Vagina (tissue), 2 donors: ENCODE measurements at places on chromosomes 4 and X.

GRCh38 chr4:34731070-34731469, 1513.2 kb downstream of the ARAP2 start:
- no peak for DNase-seq

DNA sequence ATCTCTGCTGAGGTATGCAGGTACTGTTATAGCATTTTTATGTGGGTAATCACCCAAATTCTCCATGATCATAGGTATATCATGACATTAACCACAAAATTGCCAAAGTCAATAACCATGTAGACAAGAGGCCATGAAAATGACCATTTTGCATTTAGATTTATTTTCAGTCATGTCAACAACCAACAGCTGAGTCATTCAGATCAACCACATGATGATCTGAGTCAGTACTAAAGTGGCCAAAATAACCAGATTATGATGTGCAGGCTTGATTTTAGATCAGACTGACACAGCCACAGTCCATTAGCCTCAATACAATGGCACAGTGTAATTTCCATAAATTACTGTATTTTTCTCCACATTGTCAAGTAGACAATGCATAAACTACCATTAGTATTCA, 240.5 kb downstream of the GRIA3 start:
- DNase-seq, result no peak

GRCh38 chr4:185280608-185281007, 71.2 kb downstream of the SNX25 start:
- DNase-seq, result no peak

- DNase-seq, result no peak
Measured at GRCh38 chr4:145452447-145453162, 29.0 kb upstream of the SMAD1 start.

DNA sequence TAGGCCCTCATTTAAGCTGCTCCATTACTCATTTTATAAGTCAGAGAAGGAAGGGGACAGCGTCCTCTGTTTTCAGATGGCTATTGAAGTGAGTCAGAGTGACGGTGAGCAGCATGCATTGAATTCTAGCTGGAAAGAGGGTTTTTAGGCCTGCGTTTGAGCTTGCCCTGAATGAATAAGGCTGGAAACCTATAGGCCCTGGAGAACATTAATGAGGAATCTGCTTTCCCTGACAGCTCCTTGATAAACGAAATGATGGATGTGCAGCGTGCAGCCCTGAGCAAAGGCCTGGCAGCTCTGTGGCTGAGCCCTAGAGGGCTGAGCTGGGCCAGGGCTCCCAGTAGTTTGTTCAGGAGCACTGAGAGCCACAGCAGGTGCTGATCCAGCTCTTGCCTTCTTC, 33.4 kb downstream of the TBL1X start:
- no peak for DNase-seq

- DNase-seq, result no peak
Measured at GRCh38 chr4:175657571-175657970, 154.5 kb downstream of the GPM6A start.

GRCh38 chrX:139933904-139934303, 1.1 kb upstream of the ATP11C start:
- no peak for DNase-seq

GRCh38 chrX:126030021-126030420, 136.1 kb downstream of the DCAF12L2 start:
- DNase-seq, result no peak

GRCh38 chrX:133151336-133151735, 54.4 kb upstream of the USP26 start:
- no peak for DNase-seq

DNA sequence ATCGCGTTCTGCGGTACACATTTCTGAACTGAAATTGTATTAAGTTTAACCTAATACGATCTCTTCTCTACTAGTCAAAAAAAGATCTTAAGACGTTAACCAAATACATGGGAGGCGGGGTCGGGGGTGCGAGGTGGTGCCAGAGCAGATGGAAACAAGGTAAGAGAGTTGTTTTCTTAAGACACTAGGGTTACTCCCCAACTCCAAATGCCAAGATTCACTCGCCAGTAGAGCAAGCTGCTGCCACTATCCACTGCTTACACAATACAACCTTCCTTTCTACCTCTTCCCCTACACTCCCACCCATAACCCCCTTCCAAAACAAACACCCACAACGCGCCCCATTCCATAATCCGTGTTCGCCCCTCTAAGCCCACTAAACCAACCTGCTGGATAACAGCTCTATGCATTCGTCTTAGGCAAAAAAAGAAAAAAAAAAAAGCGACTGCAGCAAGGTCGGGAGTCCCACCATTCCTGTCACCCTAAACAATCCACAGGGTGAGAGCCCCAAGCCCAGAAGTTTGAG, 1.3 kb downstream of the LCORL start:
- no peak for DNase-seq

DNA sequence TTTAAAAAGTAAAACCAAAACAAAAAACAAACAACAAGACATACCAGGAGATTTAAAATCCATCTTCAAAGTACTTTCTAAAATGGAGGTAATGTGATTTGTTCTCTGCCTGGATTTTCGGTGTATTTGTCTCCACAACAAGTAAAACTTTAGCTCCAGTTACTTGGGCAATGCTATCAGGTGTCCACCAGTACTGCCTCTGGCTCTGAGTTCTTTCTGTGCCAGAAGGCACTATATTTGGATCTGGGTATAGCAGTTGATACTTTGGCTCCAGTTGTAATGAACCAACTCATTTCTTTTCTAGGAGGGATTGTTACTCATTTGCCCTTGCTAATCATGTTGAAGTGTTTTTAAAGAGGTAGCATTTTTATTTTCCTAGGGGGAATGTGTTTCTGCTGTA, 9.5 kb upstream of the PDLIM5 start:
- DNase-seq, result no peak

DNA sequence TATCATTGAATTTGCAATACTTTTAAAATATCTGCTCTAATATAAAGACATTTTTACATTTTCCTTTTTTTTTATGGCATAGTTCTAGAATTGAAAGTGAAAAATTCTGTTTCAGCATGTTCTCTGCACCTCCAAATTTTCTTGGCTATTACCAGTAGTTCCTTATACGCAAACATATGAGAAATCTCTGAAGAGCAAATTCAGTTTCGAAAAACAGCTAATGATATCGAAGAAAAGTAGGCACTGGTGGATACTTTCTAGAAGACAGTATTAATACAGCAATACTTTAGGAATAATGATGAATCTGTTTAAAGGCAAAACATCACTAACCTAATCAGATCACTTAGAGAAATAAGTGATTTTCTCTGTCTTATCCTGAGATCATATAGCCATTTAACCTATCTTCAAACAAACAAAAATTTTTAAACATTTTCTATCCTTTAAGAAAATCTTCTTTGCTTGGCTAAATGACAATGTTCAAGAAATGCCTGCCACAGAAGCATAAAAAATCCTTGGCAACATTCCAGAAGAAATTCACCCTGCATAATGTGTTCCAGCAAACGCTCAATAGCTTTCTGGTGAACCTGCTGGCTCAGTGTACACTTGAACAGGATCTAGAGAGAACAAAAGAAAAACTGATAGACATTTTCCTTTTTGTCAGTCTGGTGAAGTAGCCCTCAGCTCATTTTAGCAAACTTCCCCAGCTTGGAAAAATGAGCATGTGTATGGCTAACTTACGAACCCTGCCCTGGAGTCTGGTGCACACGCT, 51.2 kb upstream of the KLF3 start:
- DNase-seq, result no peak

GRCh38 chr4:125719987-125720386, 405.2 kb downstream of the FAT4 start:
- no peak for DNase-seq

DNA sequence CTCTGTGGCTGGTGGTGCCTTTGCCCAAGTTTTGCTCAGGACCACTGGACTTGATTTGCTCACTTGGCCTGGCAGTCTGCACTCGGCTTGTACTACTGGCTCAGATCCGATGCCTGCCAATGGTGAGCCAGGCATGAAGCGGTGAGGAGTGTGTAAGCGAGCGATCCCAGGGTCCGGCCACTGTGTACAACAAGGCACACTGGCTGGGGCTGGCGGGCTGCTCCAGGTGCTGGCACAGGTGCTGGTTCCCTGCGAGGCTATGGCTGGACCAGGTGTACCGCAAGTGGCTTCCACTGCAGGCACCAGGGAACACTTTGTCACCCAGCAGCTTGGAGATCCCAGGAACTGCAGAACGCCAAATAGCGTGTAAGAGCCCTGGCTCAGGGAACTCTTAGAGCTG, 329.7 kb downstream of the CCSER1 start:
- no peak for DNase-seq

GRCh38 chr4:101262683-101263082, 84.6 kb downstream of the PPP3CA start:
- no peak for DNase-seq

GRCh38 chrX:47482065-47482511, 934 bp downstream of the ZNF41 start:
- DNase-seq, result no peak

DNA sequence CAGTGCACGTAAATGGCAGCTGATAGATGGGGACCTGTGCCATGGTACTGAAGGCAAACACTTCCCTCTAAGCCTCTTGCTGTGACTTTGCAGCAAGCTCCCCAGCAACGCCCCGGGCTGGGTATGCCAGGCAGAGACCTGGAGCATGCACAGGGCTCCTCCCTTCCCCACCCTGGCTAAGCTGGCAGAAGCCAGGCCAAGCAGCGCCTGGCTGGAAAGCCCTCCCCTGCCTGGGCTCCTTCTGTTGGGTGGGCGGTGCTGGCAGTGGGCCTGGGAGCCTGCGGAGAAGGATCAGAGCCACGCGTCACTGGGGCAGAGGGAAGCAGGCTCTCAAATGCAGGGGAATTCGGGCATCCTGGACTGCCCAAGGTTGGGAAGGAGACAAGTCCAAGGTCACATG, 3.6 kb downstream of the ATP2B3 start:
- no peak for DNase-seq

DNA sequence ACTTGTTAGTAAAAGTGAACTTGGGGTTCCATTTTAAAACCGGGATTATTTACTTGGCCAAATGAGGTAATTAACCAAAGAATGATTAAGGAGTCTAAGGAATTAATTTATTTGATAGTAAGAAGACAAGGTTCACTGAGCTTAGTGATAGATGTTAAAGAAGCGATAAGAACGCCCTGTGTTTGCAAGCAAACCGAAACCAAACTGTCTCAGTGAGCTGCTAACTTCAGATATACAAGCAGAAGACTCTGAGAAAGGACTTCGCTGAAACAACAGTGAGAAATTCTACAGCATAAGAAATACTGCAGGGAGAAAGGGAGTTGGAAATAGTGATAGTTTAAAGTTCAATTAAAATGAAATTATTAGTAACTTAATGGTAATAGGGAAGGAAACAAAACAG, 37.6 kb upstream of the SHISA3 start:
- DNase-seq, result no peak

- no peak for DNase-seq
Measured at GRCh38 chrX:119943185-119943988, at the start of gene NKAP. Gene NKAP (minus strand): TSS chrX:119943751. CDS start chrX:119943605, 146 bp downstream.

- no peak for DNase-seq
Measured at GRCh38 chr4:174853629-174854028, 24.6 kb upstream of the GLRA3 start.

DNA sequence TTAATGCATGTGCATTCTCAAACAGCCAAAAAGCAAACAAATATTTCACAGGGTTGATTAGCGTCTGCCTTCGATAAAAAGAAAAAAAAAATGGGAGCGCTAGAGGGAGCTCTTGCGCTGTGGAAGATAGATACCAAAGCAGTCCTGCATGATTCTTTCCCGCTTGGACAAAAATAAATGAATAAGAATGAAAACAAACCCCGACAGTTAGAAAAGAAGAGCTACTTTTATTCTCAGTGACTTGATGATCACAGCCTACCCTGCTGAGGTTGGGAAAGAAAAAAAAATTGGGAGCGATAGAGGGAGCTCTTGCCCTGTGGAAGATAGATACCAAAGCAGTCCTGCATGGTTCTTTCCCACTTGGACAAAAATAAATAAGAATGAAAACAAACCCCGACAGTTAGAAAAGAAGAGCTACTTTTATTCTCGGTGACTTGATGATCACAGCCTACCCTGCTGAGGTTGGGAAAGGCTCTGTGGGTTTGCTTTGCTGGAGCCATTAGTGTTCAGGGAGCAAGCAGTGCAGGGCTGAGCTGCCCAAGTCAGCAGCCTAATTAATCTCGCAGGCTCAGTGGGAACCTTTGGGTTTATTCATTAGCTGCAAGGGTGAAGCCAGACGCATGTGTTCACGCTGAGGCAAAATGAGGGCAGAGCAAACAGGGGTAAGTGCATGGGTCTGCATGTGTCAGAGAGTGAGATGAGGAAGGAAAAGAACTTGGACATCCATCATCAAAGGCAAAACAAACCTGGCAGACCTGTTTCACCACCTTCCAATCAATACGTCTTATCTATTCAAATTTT, 249.3 kb upstream of the PRKX start:
- no peak for DNase-seq

DNA sequence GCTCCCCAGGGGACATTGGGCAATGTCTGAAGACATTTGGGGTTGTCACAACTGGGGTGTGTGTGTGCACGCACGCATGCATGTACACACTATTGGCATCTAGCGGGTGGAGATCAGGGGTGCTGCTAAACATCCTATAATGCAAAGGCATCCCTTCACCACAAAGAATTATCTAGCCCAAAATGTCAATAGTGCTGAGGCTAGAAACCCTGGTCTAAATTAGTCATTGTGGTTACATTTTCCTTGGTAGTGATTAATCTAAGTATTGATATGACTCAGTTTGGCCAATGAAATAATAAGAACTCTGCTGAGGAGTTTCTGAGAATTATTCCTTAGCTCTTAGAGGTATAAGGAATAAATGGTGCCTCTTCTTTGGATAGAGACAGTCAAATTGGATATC, 200.2 kb downstream of the CLCN4 start:
- no peak for DNase-seq

DNA sequence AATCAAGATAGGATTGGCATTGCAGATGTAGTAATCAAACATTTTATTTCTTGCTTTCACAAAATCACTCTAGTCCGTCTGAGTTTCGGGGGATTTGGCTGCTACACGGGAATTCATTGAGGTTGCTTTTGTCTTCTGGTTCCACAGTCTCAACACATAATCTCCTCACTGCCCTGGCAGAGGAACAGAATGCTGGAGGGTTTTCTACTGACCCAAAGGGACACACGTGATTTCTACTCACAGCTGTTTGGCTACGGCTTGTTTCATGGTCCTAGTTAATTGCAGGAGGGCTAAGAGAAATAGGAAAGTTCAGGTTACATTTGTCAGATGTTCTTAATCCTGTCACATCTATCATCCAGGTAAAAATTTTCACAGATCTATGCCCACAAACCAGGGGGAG, 1811.6 kb downstream of the ARAP2 start:
- DNase-seq, result no peak

- no peak for DNase-seq
Measured at GRCh38 chr4:188867796-188868195, 728.6 kb downstream of the TRIML1 start.

DNA sequence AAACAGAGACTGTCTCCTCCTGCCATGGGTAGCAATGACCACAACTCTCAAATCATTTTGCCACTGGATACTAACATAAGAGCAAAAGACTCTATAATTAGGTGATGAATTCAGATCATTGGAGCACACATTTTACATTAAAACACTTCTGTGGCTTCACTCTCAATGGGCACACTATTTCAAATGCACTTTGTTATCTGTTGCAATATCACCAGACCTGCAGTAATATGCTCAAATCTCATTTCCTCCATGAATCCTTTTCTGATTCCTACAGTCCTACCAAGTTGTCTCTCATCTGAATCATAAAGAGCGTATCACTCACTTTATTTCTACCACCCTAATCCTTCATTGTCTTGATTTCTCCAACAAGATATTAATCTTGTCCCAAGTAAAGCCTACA, 302.8 kb downstream of the KCNIP4 start:
- no peak for DNase-seq

- DNase-seq, result no peak
Measured at GRCh38 chr4:163663454-163664225, 169.2 kb downstream of the TMA16 start.

- no peak for DNase-seq
Measured at GRCh38 chr4:71784569-71785197, 804 bp upstream of the GC start.
